Activated T-helper 9 cell treated with anti-CD3 and anti-CD28 coated beads, Interleukin-2, amount 50 U/mL, for 16 hours (primary cell): ENCODE measurements at places on chromosomes 16 and 17.

- no peak for DNase-seq
Measured at GRCh38 chr17:80445726-80446110, 30.7 kb downstream of the NPTX1 start.

GRCh38 chr16:84117494-84117843 is 727 bp upstream of the MBTPS1 start:
- peak; percentile 15 for DNase-seq

DNA sequence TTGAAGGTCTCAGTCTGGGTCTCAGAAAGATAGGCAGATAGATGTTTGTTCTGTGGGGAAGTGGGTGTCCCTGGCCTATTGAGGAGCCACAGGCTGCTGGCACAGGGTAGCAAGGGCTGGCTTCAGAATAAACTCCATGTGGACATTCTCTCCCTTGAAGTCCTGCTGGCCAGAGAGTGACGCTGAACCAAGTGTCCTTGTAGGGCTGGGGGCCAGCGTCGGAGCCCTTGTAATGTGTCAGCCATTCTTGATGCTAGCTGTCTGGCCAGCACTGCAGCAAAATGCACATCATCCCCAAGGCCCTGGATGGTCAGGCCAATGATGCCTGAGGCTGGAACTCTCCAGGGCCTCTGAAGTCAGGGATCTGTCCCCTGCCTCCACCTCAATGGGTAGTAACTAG is 103.3 kb downstream of the CCDC182 start:
- no peak for DNase-seq

- DNase-seq, result no peak
Measured at GRCh38 chr16:18984435-18985005, 786 bp downstream of the TMC7 start.

DNA sequence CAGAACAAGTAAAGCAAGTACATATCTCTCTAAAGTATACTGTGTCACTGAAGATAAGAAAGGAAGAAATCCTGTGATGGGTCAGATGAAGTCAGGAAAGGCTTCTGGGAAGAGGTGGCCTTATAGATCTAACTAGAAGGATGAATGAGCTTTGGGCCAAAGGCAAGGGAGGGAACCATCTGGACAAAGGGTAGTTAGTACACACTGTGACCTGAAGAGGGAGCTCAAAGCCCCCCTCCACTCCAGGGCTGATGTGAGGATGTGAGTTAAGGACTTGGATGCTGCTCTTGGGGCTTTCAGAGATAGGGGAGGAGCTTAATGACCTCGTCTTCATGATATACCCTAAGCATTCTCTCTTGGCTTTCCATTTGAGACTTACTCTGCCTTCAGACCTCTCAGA is 185.3 kb upstream of the CACNG3 start:
- DNase-seq, result no peak

DNA sequence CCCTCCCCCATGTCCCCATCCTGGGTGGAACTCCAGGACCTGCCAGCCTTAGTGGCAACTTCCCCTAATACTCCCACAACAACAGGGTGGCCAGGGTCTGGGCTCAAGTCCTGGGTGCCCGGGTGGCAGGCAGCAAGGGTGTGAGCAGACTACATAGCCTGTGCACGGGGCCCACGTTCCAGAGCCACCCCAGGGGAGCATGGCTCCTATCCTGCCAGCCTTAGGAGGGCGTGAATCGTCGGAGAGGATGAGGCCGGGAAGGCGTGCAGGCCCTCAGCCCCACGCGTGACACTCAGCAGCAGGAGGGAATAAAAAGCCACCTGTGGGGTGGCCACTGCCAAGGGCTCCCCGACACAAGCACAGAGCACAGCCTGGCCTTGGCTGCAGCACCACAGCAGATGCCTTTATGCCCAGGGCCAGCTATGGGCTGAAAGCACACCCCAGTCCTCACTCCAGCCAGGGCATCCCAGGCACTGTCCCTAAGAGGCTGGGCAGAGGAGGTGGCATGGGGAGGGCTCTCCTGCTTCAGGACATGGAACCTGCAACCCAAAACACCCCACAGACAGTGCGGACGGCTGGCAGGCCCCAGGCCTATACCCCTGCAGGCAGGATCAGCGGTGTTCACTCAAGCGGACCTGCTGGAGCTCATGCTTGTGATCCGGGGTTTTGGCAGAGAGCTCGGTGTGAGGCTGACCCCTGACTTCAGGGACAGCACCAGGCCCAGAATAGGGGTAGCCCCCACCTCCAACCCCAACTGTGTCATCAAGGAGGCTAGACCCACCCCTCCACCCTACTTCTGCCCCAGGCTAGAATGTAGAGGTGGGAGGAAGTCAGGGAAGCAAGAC is 2.7 kb downstream of the BCAR1 start:
- DNase-seq, result no peak

GRCh38 chr16:20878682-20879147 is 21.4 kb downstream of the DCUN1D3 start:
- DNase-seq, result no peak

- no peak for DNase-seq
Measured at GRCh38 chr17:64411999-64412771, 21.5 kb upstream of the PECAM1 start.

GRCh38 chr16:17617021-17617552 is 146.3 kb upstream of the XYLT1 start:
- DNase-seq, result no peak

- no peak for DNase-seq
Measured at GRCh38 chr17:935485-935884, 44.1 kb downstream of the NXN start.

- DNase-seq, result no peak
Measured at GRCh38 chr16:60404401-60404800, 1631.8 kb downstream of the CDH8 start.

DNA sequence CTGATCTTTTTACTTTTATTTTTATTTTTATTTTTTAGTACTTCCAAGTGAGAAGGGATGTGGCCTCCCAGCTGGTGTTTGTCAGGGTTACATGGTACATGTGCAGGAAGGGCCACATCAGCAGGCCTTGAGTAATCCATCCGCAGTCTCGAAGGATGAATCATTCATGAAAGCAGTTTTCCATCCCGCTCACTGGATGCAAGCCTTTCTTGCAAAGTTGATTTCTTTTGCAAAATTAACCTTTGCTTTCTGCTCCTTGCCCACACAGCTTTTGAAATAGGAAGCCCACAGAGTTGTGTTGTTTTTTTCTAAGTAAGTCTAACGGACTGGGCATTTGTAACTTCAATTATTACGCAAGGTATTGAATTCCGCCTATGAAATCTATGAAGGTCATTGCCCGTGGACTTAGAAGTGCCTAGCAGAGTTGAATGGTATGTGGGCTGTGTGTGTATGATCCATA is 157.4 kb downstream of the PRKCA start:
- no peak for DNase-seq

GRCh38 chr16:50521246-50521900 is 26.8 kb upstream of the NKD1 start:
- DNase-seq, result no peak

DNA sequence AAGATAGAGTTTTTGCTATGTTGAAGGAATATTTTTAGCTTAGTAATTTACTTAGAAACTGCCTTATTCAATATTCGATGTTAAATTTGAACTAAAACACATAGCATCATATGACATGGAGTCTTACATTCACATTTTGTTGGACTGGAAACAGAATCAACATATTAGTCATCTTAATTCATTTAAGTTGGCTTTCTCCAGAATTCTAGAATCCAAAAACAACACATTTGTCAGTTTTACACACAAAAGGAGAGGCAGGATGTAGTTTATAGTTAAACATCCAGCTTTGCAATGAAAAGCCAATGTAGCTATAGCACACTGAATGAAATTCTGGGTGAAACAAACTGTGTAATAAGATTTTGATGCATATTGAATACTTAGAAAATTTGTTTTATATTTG is 43.3 kb downstream of the WWOX start:
- DNase-seq, result no peak

GRCh38 chr16:23807028-23807427 is 28.8 kb upstream of the PRKCB start:
- no peak for DNase-seq

- DNase-seq, result no peak
Measured at GRCh38 chr16:53209429-53209828, 154.6 kb downstream of the CHD9 start.

GRCh38 chr17:42895185-42895555 is 5.4 kb upstream of the G6PC1 start:
- DNase-seq, result no peak

DNA sequence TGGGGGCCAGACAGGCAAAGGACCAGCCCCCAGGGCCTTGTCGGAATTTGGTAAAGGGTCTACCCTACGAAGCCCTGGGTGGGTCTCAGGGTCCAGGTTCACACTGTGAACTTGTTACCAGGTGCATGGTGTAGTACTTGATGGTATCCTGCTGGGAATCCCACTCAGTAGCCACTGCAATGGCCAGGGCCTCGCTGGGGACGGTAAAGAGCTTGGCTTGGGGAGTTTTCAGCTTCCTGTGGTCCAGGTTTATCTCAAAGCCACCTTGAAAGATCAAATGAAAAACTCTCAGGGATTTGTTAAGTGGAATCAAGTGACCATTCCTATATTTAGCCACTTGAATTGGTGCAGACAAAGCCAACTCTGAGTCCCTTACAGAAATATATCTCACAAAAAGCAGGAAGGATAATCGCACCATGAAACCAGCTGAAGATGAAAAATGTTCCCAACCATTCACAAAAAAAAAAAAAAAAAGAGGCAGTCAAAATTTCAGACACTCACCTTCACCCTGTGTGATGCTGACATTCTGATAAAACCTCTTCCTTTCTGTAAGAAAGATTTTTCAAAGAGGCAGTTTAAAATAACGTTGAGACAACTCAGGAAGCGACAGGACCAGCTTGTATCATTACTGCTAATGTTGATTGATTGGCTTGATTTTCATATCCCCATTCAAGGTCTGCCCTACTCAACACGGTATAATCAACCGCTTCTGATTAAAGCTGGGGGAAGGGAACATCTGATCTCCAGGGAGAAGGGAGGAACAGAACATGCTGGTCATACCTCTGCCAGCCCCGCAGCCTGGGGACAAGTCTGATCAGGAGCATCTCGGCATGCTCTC is 10.6 kb downstream of the ATPAF2 start:
- DNase-seq, result no peak

- no peak for DNase-seq
Measured at GRCh38 chr17:27549251-27549893, 81.6 kb upstream of the LGALS9 start.

DNA sequence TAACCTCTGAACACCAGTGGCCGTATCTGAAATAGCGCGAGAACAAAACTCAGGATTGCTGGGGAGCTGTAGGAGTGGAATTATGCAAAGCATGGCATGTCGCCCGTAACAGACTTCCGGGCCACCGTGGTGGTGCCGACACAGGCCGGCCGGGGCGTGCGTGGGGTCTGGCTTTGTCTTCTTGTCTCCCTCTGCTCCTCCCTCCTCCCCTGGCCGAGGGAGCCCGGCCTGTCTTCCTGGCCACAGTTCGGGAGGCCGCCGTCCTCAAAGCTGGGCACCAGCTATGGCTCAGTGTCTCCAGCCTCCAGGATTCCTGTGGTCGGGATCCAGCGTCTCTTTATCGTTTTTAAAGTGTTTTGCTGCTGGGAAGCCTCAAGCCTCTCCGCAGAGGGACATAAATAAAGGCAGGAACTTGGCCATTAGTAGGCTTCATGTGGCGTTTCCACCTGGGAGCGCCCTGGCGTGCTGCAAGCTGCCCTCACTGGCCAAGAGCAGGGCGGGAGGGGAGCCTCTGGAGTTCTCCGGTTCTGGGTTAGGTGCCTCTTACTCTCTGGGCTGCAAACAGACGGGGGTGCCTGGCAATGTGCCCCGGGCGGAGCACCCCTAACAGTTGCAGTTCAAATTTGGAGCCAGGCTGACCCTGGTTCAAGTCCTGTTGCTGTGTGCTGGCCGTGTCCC is 22.0 kb upstream of the NPTX1 start:
- no peak for DNase-seq

DNA sequence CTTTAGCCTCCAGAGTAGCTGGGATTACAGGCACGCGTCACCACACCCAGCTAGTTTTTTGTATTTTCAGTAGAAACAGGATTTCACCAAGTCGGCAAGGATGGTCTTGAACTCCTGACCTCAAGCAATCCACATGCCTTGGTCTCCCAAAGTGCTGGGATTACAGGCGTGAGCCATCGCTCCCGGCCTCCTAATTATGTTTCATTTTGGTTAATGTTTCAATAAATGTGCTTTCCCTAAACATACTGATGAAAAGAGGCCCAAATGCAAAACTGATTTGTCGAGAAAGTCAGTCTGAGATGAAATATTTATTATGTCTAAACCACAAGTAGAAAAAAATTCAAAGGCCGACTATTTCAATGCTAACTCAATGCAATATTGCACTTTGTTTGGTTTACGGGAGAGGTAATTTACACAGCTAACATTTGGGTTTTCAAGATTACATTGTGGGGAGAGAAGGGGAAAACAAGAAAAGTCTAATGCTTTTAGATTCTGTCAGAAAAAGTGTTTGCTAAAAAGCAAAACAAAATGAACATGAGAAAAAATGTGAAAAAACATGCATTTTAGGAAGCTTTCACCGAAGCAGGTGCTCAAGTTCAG is 9.8 kb downstream of the STAT3 start:
- no peak for DNase-seq

DNA sequence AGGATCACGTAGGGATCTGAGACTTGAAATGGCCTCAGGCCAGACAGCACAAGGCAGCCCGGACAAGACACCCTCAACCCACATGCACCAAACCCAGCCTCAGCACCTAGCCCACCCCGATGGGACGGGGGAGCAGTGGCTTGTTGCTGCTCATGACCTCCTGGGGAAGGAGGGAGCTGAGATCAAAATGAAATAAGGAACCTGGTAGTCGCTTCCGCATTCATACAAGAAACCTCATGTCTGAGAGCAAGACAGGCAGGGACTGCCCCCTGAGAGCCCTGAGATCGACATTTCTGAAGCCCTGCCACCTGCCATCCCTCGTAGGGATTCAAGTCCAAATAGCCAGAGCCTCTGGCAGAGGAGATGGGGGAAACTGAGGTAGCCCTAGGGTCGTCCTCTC is 5.7 kb upstream of the CEP131 start:
- DNase-seq, result no peak

GRCh38 chr16:70598937-70599503 is 47.3 kb upstream of the IL34 start:
- no peak for DNase-seq
